Vagina (tissue), 2 donors: ENCODE measurements at places on chromosomes 16 and 17.

- no peak for DNase-seq
Observed at GRCh38 chr16:24471561-24472350, 67.6 kb upstream of the RBBP6 start.

- DNase-seq = no peak
Observed at GRCh38 chr16:23500862-23501225, 9.4 kb downstream of the GGA2 start.

DNA sequence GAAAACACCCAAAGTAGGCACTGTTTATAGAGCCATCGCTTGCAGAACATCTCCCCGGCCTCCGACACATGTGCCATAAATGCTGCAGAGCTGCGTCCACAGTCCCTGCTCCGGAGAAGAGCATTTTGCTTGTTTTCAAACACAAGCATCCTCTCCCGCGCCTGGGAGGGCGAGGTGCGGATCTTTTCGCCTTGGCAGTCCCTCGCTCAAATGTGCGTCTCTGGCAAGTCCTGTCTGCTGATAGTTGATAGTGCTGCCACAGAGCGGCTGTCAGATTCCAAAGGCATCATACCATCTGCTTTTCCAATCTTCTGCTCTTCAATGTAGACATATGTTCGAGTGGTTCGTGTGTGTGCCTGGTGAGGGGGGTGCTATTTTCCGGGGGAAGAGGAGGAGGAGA lies 603.7 kb downstream of the MAF start:
- no peak for DNase-seq

DNA sequence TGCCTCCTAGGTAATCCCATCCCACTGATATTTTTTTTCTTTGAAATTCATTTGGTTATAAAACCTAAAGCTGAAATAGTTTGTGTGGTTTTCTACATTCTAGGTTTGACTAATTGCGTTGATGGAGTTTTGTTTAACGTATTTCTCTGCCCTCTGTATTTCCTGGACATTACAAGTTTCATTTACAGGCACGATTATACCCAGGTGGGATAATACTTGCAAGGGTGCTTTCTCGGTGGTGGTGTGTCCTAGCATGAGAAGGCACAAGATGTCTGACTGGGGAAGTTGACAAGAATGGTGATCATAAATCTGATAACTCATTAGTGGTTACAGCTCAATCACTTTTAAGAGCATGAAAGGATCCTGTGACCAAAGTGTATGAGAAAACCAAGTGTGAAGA lies 45.0 kb downstream of the DYNLRB2 start:
- no peak for DNase-seq

- no peak for DNase-seq
Observed at GRCh38 chr17:19260958-19261357, 23.8 kb downstream of the EPN2 start.
